Activated gamma-delta T cell treated with Interleukin-2 at 50 U/mL for 16 hours (primary cell): ENCODE measurements at places on chromosomes 12 and 14.

GRCh38 chr12:132488127-132489077, 1.5 kb upstream of the FBRSL1 start:
- DNase-seq: peak; percentile 50

DNA sequence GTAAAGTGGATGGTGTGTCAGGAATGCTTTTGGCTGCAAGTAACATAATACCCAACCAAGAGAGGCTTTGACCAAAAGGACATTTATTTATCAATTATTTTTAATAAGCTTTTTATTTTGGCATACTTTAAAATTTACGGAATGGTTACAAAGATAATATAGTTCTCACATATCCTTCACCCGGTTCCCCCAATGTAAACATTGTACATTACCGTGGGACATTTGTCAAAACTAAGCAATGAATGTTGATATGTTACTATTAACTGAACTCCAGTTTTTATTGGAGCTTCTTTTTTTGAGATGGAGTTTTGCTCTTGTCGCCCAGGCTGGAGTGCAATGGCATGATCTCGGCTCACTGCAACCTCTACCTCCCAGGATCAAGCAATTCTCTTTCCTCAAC, 23.0 kb downstream of the CCDC63 start:
- no peak for DNase-seq

GRCh38 chr14:28773176-28773575, 6.6 kb downstream of the FOXG1 start:
- no peak for DNase-seq

- no peak for DNase-seq
Measured at GRCh38 chr12:1608713-1609119, 14.3 kb upstream of the FBXL14 start.

GRCh38 chr12:113973109-113973904, 7.2 kb upstream of the RBM19 start:
- no peak for DNase-seq
